ENCODE measurements at places on chromosomes 6 and 20.

GRCh38 chr6:6074190-6074589 is 67.5 kb upstream of the NRN1 start:
- no peak for DNase-seq

- DNase-seq = peak; percentile 28
Measured at GRCh38 chr6:46796848-46797580, 3.8 kb downstream of the MEP1A start.

DNA sequence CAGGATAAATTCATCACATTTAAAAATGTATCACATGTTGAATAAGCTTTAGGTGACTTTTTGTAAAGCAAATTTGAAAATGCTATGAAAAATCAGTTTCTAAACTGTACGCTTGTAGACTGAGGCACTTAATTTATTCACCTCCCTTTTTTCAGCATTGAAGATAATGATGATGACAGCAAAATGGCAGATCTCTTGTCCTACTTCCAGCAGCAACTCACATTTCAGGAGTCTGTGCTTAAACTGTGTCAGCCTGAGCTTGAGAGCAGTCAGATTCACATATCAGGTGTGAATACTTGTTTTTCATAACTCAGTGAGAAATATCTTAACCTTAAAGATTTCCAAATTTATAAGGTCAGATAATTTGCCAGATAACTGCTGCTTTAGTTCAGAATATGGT is 15.6 kb downstream of the FBXO9 start:
- no peak for DNase-seq

DNA sequence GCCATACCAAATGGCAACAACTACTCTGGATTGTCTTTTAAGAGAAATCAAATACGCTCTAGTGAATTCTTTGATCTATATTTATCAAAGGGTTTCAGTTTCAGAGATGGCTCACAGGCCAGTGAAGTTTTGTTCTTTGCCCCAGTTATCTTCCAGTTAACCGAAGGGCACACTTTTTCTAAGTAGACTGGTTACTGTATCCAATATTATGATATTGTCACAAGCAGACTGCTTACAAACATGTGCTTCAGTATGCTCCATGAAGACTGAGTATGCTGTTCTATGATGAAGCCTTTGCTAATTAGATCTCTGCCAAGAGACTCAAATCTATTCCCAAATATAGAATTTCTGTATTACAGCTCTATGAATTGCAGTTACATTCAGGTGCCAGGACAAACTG is 181.1 kb downstream of the REV3L start:
- DNase-seq = no peak

- DNase-seq = peak; percentile 81
Measured at GRCh38 chr20:10469599-10469998, 34.5 kb downstream of the SLX4IP start.

DNA sequence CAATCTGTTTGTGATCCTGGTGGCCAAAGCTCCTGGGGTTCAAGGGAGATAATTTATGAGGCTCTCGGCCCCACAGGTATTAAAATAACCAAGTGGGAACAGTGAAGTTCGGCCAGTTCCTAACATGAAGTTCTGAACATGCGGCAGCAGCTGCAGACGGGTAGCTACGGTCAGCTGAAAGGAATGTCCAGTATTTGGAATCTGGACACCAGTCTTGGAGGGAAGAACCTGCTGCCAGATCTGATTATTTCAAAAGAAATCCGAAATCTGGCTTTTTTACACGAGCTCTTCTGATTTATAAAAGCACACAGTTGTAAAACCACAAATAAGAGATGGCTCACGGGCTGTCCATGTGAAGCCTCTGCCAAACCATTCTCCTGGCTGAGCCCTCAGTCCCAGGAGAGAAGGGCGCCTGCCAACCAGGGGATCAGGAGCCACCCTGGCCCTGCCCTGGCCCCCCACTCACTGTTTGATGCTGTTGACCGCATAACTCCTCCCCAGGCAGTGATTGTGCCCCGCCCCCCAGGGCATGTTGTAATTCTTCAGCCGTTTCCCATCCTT is 28.2 kb upstream of the KCNB1 start:
- DNase-seq = no peak

GRCh38 chr6:43338243-43338642 is 29.6 kb upstream of the CRIP3 start:
- DNase-seq = no peak

GRCh38 chr20:14829906-14830305 is 492.5 kb upstream of the FLRT3 start:
- peak; percentile 51 for DNase-seq

DNA sequence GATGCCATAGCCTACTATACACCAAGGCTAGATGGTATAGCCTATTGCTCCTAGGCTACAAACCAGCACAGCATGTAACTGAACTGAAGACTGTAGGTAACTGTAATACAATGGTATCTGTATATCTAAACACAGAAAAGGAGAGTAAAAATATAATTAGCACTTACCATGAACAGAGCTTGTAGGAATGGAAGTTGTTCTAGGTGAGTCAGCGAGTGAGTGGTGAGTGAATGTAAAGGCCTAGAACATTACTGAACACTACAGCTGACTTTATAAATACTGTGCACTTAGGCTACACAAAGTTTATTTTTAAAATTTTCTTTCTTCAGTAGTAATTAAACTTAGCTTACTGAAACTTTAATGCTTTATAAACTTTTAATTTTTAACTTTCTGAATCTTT is 129.5 kb downstream of the BTBD9 start:
- DNase-seq = peak; percentile 42

DNA sequence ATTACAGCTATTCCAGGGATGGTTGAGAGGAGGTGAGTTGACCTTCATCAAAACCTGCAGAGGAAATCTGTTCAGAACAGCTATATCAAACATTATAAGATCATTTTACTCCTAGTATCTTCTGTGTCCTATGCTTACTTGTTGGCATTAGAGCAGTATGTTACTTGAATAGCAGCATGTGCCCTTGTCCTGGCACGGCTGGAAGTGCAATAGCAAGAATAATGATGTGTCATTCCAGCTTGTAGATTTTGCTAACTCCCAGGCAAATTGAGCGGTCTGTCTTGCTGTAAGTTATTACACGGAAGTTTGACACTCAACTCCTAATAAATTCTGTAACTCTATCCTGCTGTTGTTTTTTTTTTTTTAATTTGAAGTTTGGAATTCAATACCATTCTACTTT is 385.5 kb downstream of the TENT5A start:
- DNase-seq = no peak

- DNase-seq = no peak
Measured at GRCh38 chr20:5881703-5882102, 68.6 kb downstream of the TRMT6 start.

DNA sequence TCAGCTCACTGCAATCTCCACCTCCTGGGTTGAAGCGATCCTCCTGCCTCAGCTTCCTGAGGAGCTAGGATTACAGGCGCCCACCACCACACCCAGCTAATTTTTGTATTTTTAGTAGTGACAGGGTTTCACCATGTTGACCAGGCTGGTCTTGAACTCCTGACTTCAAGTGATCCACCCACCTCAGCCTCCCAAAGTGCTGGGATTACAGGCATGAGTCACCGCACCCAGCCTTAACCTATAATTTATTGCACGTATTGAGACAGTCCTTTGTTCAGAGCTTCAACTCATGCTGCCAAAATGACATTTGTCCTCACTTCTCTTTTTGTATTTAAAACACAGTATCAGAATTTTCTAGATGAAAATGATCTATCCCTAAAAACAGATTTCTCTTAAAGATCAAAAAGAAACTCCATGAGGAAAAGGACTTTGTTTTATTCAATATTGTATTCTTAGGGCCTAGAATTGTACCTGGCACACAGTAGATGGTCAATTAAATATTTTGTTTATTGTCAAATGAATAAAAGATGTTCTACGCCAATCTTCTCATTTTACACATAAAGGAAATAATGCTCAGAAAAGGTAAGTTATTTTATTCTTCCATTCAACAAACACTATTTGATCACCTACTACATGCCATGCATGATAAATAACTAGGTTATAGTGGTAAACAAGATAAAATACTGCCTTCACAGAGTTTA is 10.8 kb downstream of the SERAC1 start:
- no peak for DNase-seq

GRCh38 chr6:53426667-53427270 is 78.0 kb upstream of the ELOVL5 start:
- no peak for DNase-seq

- no peak for DNase-seq
Measured at GRCh38 chr6:16031278-16031981, 97.5 kb upstream of the MYLIP start.

DNA sequence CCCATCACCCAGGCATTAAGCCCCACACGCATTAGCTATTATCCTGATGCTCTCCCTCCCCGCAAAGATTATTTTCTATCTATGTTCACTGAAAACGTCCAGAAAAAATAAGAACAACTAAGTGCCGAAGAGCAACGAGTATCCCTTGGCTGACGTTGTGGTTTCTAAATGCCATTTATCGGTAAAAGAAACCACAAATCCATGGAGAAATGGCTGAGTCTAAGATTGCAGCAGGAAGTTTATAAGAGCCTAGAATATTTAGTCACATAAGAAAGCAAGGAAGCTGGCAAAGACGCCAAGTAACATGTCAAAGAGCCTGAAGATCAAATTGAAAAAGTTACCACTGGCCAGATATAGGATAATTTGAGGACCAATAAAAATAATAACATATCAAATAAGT is 18.1 kb upstream of the NOX3 start:
- no peak for DNase-seq

GRCh38 chr6:34324738-34325444 is 67.6 kb downstream of the NUDT3 start:
- DNase-seq = no peak

GRCh38 chr6:75283907-75284631 is 523 bp downstream of the TMEM30A start:
- DNase-seq = no peak

- DNase-seq = no peak
Measured at GRCh38 chr20:45449528-45449927, 20.0 kb upstream of the WFDC2 start.

DNA sequence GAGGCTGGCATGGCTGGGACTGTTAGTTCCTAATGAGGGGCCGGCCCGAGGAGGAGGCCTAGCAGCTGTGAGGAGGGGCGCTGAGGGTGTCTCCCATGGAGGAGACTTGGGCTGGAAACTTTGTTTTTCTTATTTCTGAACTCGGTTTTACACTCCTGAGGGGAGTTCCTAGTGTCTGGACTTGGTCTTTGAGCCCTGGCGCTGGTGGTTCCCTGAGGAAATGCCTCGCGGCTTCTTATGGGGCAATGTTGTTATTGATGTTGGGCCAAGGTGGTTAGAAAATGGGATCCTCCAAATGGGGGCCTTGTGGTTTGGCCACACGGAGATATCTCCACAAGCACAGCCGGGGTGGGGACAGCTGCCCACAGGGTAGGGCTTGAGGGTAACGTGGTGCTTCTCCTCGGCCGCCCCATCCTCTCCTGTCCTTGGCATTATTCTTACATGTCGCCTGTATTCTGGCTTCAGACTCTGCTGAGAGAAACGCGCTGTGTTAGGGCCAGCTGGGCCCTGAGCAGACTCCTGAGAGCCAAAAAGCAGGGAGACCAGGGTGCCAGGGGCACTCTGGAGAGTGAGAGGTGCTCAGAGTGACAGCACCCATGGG is 136.9 kb downstream of the FOXO3 start:
- no peak for DNase-seq

GRCh38 chr6:27545271-27546046 is 72.6 kb upstream of the ZNF184 start:
- DNase-seq = peak; percentile 65

DNA sequence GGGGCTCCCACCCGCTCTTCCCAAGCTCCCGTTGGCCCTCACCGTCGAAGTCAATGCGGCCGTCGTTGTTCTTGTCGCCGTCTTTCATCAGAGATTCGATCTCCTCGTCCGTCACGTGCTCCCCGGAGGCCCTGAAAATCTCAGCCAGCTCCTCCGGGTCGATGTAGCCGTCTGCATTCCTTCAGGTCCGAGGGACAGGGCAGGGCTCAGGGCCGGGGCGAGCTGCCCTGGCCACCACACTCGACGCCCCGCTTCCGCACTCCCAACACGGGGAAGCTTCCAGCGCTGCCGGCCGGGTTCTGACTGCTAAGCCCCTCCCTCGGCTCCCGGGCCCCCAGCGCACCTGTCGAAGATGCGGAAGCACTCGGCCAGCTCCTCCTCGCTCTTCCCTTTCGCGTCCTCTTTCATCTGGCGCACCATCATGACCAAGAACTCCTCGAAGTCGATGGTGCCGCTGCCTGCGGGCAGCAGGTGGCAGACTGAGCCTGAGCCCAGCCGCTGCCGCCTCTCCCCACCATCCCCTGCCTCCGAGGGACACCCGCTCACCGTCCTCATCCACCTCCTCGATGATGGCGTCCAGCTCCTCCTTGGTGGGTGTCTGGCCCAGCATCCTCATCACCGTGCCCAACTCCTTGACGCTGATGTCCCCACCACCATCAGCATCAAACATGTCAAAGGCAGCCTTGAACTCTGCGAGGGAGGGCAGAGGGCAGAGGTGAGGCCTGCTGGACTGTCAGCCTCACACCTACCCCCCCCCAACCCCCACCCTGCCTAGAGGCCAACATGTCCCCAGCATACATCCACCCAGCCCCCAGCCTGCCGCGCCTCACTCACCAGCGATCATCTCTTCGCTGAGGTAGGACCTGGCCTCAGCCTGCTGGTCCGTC is 2.9 kb downstream of the TNNC2 start:
- peak; percentile 24 for DNase-seq

GRCh38 chr6:160412993-160413392 is 64.8 kb downstream of the SLC22A3 start:
- DNase-seq = no peak

DNA sequence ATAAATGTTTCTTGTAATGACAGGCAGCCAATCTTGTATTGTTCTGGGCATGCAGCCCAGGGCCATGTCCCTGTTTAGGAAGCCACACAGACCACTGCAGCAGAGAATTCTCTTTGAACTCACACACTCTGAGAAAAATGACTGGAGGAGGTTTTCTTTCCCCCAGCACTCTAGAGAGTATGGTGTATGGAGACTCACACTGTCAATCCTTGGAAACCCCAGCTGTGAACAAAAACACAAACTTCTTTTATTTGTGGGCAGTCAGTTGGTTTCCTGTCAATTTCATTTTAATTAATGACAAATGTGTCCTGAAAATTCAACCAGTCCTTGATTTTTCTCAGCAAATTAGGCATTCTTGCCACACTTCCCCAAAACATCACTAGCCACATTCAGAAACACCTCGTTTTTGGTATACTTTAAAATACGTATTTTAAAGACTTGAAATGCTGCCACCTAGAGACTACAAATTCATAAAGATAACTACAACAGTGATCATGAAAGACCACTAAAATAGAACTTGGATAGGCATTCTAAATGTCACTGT is 52.9 kb upstream of the UFL1 start:
- no peak for DNase-seq

GRCh38 chr20:4617019-4617418 is 104.7 kb upstream of the PRND start:
- DNase-seq = no peak

GRCh38 chr6:53437557-53438202 is 88.9 kb upstream of the ELOVL5 start:
- DNase-seq = peak; percentile 85

DNA sequence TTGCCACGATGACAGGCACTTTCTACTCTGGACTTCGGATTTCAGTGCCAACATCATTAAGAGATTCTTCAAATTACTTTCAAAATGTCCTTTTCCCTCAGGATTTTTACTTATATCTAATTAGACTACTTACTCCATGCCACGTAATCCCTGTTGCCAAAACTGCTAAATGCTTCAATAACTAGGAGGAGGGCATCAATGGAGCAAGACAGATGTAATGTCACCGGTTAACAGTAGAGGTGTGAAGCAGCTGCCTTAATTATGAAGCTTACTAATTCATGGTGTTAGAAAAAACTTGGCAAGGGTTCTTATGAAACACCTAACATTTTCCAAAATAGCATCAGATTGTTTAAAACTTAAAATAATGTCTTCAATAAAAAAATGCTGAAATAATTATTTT is 111.2 kb upstream of the SIM1 start:
- no peak for DNase-seq

GRCh38 chr6:28996844-28997510 is 8.1 kb downstream of the ZNF311 start:
- DNase-seq = no peak
